ENCODE measurements at places on chromosomes 2 and 18.
A peak's percentile ranks its signal among the peaks of the same experiment; 100 is the strongest.

DNA sequence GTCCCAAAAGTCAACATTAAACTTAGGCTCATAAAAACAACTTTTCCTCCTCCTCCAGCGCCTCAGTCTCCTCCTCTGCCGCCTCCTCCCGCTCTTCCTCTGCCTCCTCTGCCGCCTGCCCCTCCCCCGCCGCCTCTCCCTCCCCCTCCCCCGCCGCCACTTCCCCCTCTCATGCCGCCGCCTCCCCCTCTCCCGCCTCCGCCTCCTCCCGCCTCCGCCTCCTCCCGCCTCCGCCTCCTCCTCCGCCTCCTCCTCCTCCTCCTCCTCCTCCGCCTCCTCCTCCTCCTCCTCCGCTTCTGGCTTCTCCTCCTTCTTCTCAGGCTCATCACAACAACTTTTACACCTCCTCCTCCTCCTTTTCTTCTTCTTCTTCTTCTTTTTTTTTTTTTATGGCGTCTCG, 599.9 kb downstream of the TMEM182 start:
- no peak for DNase-seq

- DNase-seq: no peak
Observed at GRCh38 chr2:134348760-134349159, 94.9 kb downstream of the MGAT5 start.

DNA sequence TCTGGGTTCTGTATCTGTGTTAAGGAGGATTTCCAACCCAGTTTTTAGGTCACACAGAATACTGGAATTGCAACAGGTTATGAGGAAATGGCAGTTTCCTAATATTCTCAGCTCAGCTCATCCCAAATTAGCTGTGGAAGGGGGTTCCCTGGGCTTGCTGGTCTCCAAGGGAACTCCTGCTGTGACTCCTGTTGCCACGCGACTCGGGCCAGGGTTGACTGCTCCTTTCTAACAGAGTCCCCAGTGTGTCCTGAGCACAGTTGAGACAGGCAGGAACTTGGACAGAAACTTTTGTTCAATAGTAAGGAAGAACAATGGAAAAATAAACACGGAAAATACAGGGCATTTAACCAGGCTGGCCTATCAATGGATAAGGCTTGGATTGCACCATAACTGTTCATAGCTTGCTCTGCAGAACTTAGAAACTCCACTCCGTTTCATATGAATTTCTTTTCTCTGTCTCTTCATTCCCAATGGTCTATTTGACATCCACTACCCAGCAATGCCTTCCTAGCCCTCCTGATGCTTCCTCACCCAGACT, 3.8 kb upstream of the ROCK2 start:
- DNase-seq: no peak

GRCh38 chr2:144507441-144508171, 12.3 kb downstream of the ZEB2 start:
- no peak for DNase-seq

- no peak for DNase-seq
Observed at GRCh38 chr2:21837168-21837960, 713.6 kb downstream of the TDRD15 start.

GRCh38 chr18:22167091-22167470, 2.3 kb upstream of the GATA6 start:
- DNase-seq: no peak

DNA sequence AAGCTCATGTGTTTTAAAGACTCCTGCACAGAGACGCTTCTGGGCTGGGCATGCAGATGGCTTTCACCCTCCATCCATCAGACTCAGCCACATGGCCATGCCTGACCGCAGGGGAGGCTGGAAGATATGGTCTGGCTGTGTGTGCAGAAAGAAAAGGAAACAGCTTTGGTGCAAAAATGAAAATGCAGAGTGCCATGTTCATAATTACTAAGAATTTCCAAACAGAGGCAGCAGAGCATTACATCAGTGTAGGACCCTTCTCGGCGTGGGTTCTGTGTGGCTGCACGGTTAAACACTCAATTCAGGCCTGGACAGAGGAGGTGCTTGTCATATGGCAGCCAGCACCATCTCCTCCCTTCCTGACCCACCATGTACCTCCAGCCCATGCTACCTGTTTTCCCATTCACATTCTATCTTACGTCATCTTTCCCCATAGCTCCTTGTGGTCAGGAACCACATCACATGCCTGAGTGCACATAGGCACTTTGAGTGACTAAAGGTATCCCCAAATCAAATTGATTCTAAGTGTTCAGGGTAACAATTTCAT, 200.3 kb upstream of the ID2 start:
- DNase-seq: no peak

- no peak for DNase-seq
Observed at GRCh38 chr2:61451178-61451577, 19.7 kb downstream of the USP34 start.

- peak; percentile 52 for DNase-seq
Observed at GRCh38 chr2:26770986-26771586, 7.0 kb downstream of the SLC35F6 start.

DNA sequence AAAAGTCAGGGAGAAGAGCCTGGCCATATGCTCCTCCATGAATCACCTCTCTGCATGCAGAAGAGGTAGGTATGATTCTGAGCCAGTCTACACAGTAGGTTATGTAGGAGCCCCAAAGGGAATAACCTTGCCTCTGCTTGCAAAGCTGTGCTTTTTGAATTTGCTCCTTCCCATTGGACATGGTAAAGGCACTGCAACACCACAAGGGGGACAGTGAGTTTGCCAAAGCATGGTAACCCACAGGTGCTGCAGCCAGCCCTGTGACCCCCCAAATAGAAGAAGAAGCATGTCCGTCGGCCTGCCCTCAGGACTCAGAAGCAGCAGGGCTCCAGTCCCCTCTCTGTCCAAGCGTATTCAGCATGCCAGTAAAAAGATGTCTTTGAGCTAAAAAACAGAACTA, 51.0 kb upstream of the BCL2L11 start:
- DNase-seq: no peak

DNA sequence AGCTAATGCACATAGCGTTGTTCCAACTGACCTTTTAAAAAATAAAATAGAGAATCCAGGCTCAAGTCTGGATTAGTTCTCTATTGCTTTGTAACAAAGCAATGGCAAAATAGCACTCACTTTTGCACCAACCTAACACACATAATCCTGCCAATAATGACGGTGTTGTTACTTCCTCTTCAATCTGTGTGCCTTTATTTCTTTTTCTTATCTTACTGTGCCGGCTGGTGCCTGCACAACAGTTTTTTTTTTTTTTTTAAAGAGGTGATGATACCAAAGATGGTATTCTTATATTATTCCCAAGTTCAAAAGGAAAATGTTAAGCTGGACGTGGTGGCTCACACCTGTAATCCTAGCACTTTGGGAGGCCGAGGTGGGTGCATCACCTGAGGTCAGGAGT, 3.4 kb downstream of the PLB1 start:
- DNase-seq: no peak

DNA sequence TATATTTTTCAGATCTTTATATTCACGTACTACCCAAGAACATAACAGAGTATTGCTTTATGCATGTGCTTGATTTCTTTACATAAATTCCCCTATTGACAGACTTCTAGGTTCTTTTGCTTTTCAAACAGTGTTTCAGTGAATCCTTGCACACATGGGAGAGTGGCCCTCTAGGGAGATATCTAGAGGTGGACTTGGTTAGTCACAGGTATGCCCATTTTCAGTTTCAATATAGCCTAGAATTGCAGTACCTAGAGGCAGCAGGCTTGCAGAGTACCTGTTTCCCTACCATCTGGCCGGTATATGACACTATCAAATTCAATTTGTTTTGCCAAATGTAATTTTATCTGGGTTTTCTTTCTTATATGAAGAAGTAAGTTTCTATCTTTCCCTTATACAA, 36.8 kb downstream of the EML6 start:
- DNase-seq: no peak

GRCh38 chr2:207469451-207469850, 60.3 kb upstream of the CREB1 start:
- DNase-seq: no peak

DNA sequence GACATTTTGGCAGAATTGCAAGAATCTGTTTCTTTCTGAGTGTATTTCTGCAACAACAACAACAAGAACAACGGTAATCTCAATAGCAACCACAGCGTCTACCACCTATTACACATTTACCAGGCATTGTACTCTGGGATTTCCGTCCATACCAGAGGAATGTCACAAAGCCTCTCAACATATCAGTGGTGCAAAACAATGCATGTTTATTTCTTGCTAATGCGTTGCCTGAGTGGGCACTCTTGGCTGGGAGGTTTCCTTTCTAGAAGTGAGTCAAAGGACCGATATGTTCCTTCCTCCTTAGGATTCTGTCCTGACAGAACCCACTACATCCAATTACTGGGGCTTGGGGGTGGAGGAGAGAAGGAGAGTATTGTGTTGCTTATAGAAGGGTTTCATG, 585.6 kb downstream of the TSN start:
- no peak for DNase-seq

DNA sequence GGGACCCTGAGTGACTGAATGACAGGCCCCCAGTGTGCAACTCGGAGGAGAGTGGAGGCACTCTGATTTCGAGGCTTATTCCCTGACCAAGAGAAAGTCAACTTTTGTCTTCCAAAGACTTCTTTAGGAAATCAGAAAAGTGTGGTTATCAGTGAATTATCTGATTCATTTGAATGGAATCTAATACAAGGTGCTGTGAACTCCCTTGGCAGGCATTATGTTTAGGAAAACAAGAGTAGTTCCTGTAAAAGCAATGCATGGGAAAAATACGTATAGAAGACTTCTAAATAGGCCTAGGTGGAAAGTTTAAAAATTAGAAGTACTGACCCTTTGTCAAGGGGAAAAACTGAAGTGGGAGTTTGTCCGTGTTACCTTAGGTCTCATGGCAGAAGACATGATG, 269.4 kb downstream of the GBX2 start:
- no peak for DNase-seq

GRCh38 chr18:46169464-46169941, 65.3 kb downstream of the HAUS1 start:
- DNase-seq: no peak

DNA sequence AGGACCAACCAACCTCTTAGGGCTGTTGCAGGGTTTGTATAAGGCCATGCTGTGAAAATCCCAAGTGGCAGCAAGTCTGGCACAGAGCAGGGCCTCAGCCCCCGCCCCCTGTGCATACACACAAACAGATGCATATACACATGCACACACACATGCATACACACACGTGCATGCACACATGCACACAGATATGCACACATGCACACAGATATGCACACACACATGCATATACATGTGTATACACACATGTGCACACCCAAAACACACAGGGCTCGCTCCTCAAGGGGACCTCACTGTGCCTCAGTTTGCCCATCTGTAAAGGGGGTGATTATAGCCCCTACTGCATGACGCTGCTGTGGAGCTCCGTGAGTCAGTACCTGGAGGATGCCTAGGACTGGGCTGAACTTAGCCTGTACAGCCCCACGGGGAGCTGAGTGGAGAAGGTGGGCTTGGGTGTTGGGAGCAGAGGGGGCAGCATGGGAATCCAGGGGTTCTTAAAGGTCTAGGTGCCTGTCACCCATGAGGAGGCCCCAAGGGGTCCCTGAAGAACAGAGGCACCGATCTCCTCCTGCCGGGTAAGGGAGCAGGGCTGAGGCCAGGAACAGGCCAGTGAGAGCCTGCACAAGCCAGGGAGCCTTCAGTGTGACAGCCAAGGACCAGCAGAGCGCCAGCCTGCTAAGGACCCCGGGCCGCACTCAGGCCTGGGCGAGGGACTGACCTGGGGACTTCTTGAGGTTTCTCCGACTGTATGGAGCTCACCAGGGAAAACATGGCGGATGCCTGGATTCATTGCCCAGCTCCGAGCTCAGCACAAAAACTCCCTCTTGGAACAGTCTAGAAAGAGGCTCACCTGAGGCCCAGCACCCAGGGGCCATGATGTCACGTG, 24.0 kb upstream of the ALPI start:
- DNase-seq: no peak

DNA sequence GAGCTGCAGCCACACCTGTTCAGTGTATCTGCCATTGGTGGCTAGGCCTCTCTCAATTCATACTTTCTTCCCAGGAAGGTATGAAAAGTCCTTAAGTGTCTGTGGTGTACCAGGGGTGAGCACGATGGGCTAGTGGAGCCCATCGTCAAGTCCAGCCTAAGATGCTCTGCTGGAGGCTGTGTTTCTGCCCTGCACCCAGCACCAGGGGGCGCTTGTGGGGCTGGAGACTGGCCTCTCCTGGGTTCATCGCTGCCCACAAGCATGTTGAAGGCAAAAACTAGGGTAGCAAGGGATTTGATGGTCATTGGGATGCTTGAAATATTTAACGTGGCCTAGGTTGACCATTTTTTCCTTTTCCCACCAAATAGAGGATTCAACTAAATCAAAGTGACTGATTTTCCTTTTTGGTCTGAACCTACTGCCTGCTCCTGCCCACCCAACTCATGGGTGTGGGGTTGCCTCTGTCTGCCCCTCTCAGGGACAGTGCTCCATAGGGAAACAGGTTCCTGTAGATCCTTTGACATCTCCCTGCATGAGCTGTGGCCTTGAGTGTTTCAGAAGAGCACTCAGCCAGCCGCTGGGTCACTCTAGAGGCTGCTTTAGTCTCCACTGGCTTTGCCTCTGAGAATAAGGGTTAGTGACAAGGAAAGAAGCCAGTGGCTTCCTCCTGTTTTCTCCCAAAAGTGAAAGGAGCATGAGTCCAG, 59.0 kb downstream of the TPGS2 start:
- no peak for DNase-seq

GRCh38 chr2:106163948-106164545, 30.1 kb downstream of the UXS1 start:
- DNase-seq: no peak

GRCh38 chr2:8087480-8087840, 594.4 kb upstream of the ID2 start:
- DNase-seq: peak; percentile 50

DNA sequence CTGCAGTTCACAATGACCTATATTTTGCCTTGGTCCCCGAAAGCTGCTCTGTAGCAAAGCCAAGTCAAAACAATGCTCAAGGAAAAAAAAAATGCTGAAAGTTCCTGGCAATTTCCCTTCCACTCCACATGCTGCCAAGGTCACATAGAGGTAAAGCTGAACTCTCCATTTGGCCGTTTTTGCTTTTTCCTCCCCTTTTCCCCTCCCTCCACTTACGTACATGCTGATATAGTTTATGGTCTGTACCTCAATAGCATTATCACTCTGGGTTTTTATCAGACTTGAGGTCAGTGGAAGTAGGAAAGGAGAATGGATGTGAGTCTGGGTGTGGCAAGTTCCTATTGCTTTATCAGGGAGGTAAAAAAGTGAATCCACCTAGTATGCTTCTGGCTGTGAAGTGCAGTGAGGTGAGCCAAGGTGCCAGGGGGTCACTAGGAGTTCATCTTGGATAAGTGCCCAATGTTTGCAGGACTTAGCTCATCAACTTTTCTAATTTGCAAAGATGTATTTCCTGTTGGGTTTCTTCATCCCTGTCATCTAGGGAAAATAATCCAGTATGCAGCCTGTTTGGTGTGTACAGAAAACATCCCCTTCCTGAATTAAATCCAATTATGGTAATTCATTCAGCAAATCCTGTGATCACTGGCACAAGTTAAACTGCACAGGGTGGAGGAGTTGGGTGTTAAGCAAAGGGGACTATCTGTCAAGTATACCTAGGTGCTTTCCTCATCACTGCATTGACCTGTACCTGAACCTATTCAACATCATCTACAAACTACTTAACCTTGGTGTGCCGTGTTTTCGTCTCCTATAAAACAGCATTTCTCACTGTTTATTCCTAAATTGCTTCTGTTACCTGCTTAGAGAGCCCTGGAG, 124.3 kb upstream of the CYP26B1 start:
- DNase-seq: no peak

GRCh38 chr2:74481431-74481830, 1.4 kb downstream of the CCDC142 start:
- no peak for DNase-seq
